Naive thymus-derived CD8-positive, alpha-beta T cell (primary cell): ENCODE measurements at places on chromosomes 6 and 20.

GRCh38 chr6:140857739-140858380 lies 1274.9 kb upstream of the GJE1 start:
- no peaks in the 10 kb centered on the region for H3K4me1 ChIP-seq
- no peaks in the 10 kb centered on the region for H3K36me3 ChIP-seq
- no peak overlapping the region for H3K4me3 ChIP-seq
- no peaks in the 10 kb centered on the region for H3K27me3 ChIP-seq
- H3K27ac ChIP-seq: no peak overlapping the region

DNA sequence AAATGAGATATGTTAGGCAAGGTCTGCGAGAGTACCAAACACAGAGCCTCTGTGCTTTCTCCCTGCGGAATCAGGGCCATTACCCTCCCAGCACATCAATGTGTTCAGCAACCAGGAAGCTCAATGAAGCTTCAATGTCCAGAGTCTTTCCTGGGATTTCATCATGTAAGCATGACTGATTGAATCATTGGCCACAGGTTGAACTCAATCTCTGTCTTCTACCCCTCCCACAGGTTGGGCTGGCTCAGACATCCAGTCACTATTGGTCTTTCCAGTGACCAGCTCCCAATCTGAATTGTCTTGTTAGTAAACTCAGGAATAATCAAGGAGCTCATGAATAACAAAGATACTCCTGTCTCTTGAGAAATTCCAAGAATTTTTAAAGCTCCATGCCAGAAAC lies 2.7 kb upstream of the DTD1 start:
- no peaks in the 10 kb centered on the region for H3K36me3 ChIP-seq
- no peak for DNase-seq
- H3K27ac ChIP-seq: no peak overlapping the region
- peaks cover 22% of the 10 kb centered on the region for H3K4me1 ChIP-seq
- peaks cover 7% of the 10 kb centered on the region for H3K27me3 ChIP-seq

DNA sequence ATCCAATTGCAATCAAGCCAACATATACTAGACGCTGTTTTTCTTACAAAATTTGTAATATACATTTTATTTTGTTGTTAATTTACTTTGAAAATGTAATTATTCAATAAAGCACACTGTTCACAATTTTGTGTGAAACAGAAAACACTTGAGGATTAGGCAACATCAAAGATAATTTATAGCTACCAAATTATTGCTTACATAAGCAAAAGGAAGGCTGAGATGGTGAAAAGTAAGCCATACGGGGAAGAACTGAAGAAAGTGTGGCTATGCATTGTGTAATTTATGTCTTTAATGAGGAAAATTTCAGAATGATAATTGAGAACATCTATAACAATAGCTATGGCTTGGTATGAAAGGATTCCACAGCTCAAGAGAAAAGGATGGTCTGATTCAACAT lies 192.0 kb downstream of the RNF144B start:
- no peaks in the 10 kb centered on the region for H3K36me3 ChIP-seq
- peaks cover 40% of the 10 kb centered on the region for H3K27me3 ChIP-seq
- no peak for DNase-seq
- no peaks in the 10 kb centered on the region for H3K4me1 ChIP-seq
- no peak overlapping the region for H3K4me3 ChIP-seq

DNA sequence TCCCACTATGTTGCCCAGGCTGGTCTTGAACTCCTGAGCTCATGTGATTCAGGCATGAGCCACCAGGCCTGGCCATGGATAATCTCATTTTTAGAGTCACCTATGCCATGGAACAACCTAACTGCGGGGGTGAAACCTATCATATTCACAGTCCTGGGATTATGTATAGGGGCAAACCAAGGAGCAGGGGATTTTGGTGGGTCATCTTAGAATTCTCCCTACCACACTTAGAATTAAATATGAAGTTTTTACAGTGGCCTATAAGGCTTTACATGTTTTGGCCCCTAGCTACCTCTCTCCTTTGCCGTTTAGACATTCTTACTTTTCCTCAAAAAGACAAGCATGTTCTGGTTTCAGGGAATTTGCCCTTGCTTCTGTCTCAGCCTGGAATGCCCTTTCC lies 20.6 kb upstream of the VEGFA start:
- H3K4me3 ChIP-seq: no peak overlapping the region
- no peak overlapping the region for H3K27ac ChIP-seq
- DNase-seq: no peak
- no peaks in the 10 kb centered on the region for H3K36me3 ChIP-seq
- peaks cover 3% of the 10 kb centered on the region for H3K27me3 ChIP-seq

DNA sequence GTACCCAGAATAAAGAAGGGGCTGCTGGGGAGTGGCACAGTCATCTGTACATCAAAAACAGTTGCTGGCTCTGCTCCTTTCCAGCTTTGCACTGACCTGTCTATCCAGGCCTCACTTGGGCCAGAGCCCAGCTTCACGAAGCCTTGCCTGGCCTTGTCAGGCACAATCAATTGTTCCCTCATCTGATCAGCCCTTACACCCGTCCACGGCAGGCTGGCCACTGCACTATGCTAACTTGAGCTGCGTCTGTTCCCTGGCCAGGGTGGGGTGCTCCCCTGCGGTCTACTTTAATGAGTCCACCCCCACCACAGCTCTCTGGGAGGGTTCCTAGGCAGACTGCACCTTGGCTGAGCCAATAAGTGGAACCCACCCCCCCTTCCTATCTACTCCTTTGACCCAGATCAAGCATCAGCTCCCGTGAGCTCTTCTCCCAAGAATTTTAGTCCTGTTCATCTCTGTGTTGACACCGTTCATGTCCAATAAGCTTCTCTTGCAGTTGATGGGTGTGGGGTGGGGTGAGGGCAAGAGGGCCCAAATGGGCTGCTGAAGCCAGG lies 74.3 kb upstream of the MLN start:
- peaks cover 6% of the 10 kb centered on the region for H3K27me3 ChIP-seq
- no peaks in the 10 kb centered on the region for H3K36me3 ChIP-seq
- H3K4me3 ChIP-seq: no peak overlapping the region
- H3K27ac ChIP-seq: no peak overlapping the region

DNA sequence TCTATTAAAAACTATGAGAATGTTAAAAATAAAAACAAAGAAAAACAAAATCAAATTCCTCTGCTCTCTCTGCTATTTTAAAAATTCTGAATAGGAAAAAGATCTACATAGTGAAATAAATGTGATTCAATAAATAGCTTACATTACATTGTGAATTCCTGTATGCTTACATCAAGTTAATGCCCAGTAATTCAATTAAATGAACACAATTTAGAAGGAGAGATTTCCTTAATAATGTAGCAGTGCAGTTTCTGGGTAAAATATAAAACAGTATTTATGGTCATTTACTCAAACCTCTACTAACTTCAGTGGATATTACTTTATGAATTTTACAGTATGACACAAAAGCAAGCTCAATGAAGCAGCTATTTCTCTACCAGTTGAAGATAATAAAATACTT lies 594.6 kb downstream of the EYS start:
- H3K4me1 ChIP-seq: no peaks in the 10 kb centered on the region
- no peak for DNase-seq
- no peak overlapping the region for H3K27ac ChIP-seq
- no peaks in the 10 kb centered on the region for H3K27me3 ChIP-seq

- H3K4me3 ChIP-seq: no peak overlapping the region
- no peak for DNase-seq
- no peak overlapping the region for H3K27ac ChIP-seq
- H3K27me3 ChIP-seq: peaks cover 4% of the 10 kb centered on the region
- no peaks in the 10 kb centered on the region for H3K36me3 ChIP-seq
Observed at GRCh38 chr6:19752746-19753145, 84.4 kb upstream of the ID4 start.

GRCh38 chr6:3410385-3411360 lies 46.2 kb downstream of the SLC22A23 start:
- no peak overlapping the region for H3K27ac ChIP-seq
- H3K4me1 ChIP-seq: peaks cover 24% of the 10 kb centered on the region
- no peak overlapping the region for H3K4me3 ChIP-seq
- no peaks in the 10 kb centered on the region for H3K27me3 ChIP-seq

DNA sequence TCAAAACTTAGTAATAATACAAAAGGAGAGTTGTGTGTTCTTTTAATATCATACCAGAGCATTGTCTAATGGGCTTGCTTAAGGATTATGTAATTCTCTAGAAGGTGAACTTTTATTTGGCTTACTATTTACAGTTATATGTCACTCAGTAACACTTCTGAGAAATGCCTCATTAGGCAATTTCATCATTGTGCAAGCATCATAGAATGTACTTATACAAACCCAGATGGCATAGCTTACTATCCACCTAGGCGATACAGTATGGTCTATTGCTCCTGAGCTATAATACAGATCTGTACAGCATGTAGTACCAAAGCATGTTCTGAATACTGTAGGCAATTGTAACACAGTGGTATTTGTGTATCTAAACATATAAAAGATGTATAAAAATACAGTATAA lies 340.1 kb downstream of the PHF3 start:
- no peak overlapping the region for H3K4me3 ChIP-seq
- no peak for DNase-seq
- H3K27me3 ChIP-seq: no peaks in the 10 kb centered on the region
- no peaks in the 10 kb centered on the region for H3K4me1 ChIP-seq
- no peaks in the 10 kb centered on the region for H3K36me3 ChIP-seq
- H3K27ac ChIP-seq: no peak overlapping the region

DNA sequence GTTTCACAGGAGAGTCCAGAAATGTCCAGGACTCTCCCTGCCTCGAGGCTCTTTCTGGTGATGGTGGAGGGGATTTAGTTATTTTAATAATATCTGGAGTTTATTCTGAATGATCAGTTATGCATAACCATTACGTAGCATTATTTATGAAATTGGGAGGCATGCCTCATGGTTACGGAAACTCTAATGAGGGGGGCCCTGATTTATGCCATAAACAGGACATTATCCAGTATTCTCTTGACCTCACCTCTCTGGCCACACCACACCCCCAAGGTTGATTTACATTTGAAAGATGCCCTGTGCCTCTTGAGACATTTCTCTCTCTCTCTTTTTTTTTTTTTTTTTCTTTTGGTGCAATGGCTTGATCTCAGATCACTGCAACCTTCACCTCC lies 268.8 kb downstream of the TFAP2C start:
- no peak overlapping the region for H3K27ac ChIP-seq
- H3K27me3 ChIP-seq: peaks cover 12% of the 10 kb centered on the region
- H3K4me3 ChIP-seq: no peak overlapping the region
- DNase-seq: no peak

DNA sequence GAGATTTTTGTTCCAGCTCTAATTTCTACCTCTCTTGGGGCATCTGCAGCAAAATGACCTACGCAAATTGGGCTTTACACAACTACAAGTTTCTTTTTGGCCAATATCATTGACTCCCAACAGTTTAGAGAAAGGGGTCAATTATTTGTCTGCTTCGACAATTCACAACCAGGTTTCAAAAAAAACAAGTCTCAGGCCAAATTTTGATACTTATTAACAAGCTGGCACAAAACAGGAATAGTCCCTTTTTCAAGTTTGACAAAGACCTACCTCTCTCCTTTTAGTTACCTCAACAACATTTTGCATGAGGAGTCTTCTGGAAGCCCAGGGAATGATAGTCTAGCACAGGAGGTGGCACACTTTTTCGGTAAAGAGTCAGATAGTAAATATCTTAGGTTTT lies 97.9 kb upstream of the TSHZ2 start:
- H3K27me3 ChIP-seq: peaks cover 8% of the 10 kb centered on the region
- H3K4me1 ChIP-seq: no peaks in the 10 kb centered on the region
- DNase-seq: no peak
- H3K27ac ChIP-seq: no peak overlapping the region

DNA sequence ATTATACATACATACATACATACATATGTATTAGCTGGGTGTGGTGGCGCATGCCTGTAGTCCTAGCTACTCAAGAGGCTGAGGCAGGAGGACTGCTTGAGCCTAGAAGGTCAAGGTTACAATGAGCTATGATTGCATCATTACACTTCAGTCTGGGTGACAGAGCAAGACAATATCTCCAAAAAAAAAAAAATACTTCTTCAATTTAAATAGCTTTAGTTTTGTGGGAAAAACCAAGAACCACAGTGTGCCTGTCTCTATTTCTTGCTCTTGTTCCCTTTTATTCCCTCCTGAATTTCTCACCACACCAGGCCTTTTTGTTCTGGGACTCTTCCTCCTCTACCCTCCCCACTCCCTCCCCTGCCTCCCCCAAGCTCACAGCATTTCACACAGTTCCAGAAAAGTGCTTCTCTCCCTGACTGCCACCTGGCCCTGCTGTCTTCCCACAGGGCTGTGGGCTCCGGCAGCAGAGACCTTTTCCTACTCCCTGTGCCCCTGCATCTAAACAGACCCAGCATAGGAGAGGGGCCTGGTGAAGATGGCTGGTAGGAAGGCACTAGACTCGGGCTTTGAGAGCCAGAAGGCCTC lies 1.3 kb downstream of the C20orf203 start:
- H3K27me3 ChIP-seq: no peaks in the 10 kb centered on the region
- peak overlapping the region; percentile 43 for H3K27ac ChIP-seq
- no peaks in the 10 kb centered on the region for H3K36me3 ChIP-seq
- no peak for DNase-seq
- peaks cover 40% of the 10 kb centered on the region for H3K4me1 ChIP-seq

DNA sequence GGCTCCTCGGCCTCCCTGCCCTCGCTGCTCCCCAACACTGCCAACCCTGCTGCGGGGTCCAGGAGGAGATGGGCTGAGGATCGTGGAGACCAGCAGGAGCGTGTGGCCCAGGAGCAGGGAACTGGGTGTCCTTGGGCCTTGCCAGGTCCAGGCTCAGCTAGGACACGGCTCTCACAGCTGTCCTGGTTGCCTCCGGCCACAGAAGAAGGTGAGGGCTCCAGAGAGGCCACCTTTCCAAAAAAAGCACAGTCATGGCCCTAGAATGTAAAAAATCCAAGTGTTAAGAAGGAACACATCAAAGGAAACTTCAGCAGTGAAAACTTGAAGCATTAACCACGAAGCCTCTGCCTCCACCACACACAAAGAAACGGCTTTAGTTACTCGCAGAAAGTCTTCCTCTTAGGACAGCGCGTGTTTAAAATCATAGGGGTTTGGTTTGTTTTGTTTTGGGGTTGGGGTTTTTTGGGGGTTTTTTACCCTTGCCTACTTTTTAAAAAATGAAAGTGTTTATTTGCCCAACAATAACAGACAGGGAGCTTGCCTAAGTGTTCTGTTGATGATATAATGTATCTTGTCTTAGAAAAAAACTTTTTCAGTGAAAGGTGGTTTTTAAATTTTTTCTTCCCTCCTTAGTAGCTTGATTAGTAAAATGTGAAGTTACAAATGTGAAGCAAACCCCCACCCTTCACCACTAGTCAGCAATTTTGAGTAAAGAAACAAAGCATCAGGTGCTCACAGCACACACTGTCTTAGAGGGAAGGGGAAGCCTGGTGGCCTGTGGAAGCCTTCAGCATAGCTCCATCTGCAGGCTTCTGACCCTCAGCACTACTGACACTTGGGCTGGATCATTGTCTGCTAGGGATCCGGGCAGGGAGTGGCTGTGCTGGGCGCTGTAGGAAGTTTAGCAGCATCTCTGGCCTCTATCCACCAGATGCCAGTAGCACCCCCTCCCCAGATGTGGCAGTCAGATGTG lies 60.0 kb downstream of the PTPN1 start:
- peak; percentile 21 for DNase-seq
- H3K36me3 ChIP-seq: peaks cover 76% of the 10 kb centered on the region
- H3K4me3 ChIP-seq: peak overlapping the region; percentile 63
- H3K27ac ChIP-seq: peak overlapping the region; percentile 90
- peaks cover 72% of the 10 kb centered on the region for H3K4me1 ChIP-seq
